Activated CD4-positive, CD25-positive, alpha-beta regulatory T cell (primary cell): ENCODE measurements at places on chromosomes 3 and 15.

- no peak for DNase-seq
These were observed 31.5 kb upstream of the MECOM start for GRCh38 chr3:169695031-169695430.

GRCh38 chr3:86921971-86922680, 68.8 kb downstream of the VGLL3 start:
- DNase-seq, result no peak

DNA sequence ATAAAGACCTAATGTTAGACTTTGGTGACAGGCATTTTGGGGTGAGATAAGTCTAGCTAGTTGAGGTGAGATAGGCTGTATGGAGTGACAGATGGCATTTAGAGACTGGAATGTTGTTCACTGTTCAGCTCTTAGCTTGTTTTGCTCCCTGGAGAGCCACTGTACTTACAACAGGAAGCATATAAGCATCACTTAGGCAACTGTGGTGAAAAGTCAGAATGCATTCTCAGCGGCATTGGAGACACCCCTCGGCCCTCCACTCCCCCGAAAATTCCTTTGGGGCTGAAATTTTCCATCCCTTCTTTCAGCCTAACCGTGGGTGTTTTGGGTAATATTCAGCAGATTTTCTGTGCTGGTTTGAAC, 73.4 kb downstream of the SLCO3A1 start:
- no peak for DNase-seq

DNA sequence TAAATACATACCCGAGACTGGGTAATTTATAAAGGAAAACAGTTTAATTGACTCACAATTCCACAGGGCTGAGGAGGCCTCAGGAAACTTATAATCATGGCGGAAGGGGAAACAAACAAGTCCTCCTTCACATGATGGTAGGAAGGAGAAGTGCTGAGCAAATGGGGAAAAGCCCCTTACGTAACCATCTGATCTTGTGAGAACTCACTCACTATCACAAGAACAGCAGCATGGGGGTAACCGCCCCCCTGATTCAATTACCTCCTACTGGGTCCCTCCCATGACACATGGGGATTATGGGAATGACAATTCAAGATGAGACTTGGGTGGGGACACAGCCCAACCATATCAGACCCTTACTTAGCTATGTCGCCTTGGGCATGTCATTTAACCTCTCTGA, 27.7 kb downstream of the SCG3 start:
- DNase-seq, result no peak

- DNase-seq, result no peak
These were observed 36.0 kb upstream of the TIMP4 start for GRCh38 chr3:12194669-12195161.

DNA sequence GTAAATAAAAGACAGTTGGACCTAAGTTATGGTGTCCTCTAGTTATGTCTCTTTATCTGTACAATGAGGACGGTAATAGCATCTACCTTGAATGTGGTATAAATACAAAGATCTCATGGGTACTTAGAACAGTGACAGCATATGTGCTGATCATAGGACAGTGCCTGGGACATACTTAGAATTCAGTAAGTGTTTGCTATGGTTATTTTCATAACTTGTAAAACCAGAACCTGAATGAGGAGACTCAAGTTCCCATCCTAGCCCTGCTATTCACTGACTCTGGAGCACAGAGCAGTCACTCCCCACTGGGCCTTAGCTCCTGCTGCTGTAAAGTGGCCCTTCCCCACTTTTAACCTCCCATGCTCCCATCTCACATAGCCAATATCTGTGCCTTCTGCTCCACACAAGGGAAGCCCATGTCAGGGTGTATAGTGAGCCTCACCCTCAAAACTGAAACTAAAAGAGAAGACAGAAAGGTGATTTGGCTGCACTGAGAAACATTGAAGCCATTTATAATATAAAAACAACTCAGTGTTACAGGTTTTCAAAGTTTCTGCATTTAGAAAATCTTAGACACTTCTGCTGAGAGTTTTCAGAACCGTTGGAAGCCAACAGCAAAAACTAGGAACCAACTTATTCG, 225.4 kb upstream of the UBE2E2 start:
- DNase-seq, result no peak

DNA sequence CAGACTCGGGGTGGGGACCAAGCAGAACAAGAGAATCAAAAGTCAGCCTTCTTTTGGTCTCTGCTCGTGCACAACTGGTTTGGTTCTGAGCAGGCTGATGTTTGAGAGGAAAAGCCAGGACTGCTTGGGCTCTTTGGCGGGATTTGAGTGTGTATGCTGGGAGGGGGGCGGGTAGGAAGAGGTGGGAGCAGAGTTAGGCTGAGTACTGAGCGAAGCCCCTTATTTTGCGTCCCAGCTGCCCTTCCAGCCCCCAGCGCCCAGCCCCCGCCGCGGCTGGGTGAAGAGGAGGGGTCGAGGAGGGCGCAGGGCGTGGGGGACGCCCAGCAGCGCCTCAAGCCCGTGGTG, 153.5 kb upstream of the GOLIM4 start:
- DNase-seq, result no peak

- no peak for DNase-seq
These were observed 8.4 kb upstream of the SETMAR start for GRCh38 chr3:4294616-4295327.

GRCh38 chr3:20561166-20561565, 375.2 kb upstream of the SGO1 start:
- DNase-seq, result no peak

DNA sequence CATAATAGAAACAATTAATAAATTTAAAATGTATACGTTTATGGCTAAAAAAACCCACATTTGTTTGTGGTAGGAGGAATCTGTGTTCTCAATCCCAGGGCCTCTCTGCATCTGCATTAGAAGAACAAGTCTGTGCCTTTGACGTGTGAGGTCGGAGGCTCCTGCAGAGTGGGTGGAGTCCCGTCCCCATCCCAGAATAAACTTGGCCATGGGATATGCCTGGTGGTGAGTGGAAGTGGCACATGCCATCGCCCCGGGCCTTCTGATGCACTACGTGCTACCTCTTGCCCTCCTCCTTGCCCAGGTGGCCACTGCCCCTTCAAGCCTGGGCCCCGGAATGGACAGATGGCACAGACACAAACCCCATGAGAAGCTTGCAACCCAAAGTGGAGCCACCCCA, 131.1 kb upstream of the NSMCE3 start:
- DNase-seq, result no peak

DNA sequence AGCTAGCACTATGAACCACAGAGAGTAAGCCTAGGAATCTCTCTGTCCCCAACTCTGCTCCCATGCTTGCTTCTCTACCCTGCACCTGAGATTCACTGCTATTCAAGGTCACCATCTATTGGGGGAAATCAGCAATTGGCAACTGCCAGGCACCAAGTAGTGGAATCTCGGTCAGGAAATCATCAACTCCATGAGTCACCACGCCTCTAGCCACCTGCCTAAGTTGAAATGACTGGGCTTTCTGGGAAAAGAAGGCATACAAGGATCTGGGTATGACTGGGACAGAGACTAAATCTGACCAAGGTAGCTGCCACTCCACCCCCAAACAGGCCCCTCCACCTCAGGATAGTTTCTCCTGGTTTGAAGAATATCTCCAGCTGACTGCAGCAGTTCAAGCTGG, 464.1 kb upstream of the CBLB start:
- no peak for DNase-seq

DNA sequence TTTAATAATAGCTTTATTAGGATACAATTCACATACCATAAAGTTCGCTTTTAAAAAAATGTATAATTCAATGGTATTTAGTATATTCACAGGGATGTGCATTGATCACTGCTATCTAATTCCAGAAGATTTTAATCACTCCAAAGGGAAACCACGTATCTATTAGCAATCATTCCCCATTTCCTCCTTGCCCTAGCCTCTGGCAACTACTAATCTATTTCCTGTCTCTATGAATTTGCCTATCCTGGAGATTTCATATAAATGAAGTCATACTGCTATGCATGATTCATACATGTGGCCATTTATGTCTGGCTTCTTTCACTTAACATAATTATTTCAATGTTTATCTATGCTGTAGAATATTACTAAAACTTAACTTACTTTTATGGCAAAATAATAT, 32.0 kb upstream of the CASR start:
- DNase-seq, result no peak

GRCh38 chr3:132721479-132722164, 587 bp downstream of the NPHP3 start:
- no peak for DNase-seq

GRCh38 chr3:171269542-171269941, 190.7 kb downstream of the TNIK start:
- DNase-seq, result no peak
